GM23248 (cell line): ENCODE measurements at places on chromosomes 16 and 17. TPM values are rescaled to one million over a fixed set of nuclear protein-coding genes. Genes with fewer than 3 reads are reported as not detected.
A peak's percentile ranks its signal among the peaks of the same experiment; 100 is the strongest.

GRCh38 chr16:50941681-50942080 lies 199.8 kb downstream of the CYLD start:
- DNase-seq, result no peak

Gene CACNG1
- total RNA-seq, result not detected in 2 replicates

DNA sequence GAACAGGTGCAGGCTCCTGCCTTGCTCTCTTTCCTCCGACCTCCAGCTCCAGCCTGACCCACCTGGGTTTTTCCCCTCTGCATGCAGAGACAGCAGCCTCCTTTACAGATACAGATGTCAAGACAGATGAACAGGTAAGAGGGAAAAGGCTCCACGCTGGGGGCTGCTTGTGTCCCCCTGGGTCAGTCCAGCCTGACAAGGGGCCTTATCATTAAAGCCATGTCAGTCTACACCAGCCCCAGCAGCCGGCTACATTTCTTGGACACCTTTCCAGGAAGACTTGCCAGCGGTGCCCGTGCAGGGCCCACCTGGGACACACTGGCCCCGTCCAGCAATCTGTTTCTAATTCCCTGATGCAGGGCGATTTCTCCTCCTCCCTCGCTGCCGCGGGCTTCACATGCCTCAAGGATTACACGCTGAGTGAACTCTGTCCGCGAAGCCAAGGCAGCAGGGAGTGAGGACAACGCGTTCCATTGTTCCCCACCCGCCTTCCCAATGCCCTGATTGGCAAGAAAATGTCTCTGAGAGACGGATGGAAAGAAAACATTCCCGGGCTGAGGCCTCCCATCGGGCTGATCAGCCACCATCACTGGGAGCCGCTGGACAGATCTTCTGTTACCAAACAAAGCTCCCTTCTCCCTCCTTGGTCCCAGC lies 184.7 kb downstream of the C16orf95 start:
- DNase-seq, result peak; percentile 81

- no peak for DNase-seq
Measured at GRCh38 chr16:5884996-5885395, 787.4 kb upstream of the EEF2KMT start.

DNA sequence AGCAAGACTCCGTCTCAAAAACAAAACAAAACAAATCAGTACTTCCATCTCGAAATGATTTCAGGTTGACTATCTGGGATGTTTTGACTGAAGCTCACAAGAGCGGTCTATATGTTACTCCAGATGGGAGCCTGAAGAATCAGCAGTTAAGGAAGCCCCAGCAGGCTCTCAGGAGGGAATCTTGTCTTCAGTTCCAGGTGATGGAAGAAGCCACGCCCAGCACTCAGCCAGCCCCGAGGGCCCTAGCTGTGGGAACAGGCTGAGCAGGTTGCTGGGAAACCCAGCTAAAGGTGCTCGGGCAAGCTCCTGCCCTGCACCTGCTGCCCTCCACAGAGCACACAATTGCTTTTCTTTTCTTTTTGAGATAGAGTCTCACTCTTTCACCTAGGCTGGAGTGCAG lies 32.4 kb downstream of the WIPI1 start:
- no peak for DNase-seq

Gene NPTX1
- total RNA-seq, result 0.25 and 1.1 TPM in 2 replicates

Gene TNK1
- 0.43 and 2.7 TPM in 2 replicates for total RNA-seq

- DNase-seq, result no peak
Measured at GRCh38 chr17:40025991-40026815, 11.0 kb downstream of the CSF3 start.

DNA sequence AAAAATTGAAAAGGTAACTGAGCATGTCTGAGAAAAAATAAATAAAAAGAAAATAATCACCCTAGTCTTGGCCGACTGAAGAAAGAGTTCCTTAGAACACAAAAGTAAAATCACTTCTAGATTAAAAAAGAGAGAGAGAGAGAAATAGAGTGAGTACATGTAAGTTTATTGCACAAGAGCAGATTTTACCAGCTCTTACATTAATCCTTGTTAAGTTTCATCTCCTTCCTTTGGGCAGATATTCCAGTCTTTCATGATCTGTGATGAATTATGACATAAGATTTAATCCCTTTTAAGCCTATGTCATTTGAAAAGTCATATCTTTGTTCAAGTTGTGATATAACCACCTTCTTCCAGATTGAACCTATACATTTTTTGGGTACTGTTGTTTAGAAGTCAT lies 54.8 kb downstream of the NFAT5 start:
- peak; percentile 29 for DNase-seq

Gene KRTAP4-9
- total RNA-seq, result not detected in 2 replicates

Gene SLC5A2
- total RNA-seq, result not detected in 2 replicates

Gene NPIPA8
- total RNA-seq, result 12.6 TPM in 1 of 2 replicates, not detected in the other

GRCh38 chr17:43774304-43775250 lies 4.2 kb downstream of the DUSP3 start:
- no peak for DNase-seq

DNA sequence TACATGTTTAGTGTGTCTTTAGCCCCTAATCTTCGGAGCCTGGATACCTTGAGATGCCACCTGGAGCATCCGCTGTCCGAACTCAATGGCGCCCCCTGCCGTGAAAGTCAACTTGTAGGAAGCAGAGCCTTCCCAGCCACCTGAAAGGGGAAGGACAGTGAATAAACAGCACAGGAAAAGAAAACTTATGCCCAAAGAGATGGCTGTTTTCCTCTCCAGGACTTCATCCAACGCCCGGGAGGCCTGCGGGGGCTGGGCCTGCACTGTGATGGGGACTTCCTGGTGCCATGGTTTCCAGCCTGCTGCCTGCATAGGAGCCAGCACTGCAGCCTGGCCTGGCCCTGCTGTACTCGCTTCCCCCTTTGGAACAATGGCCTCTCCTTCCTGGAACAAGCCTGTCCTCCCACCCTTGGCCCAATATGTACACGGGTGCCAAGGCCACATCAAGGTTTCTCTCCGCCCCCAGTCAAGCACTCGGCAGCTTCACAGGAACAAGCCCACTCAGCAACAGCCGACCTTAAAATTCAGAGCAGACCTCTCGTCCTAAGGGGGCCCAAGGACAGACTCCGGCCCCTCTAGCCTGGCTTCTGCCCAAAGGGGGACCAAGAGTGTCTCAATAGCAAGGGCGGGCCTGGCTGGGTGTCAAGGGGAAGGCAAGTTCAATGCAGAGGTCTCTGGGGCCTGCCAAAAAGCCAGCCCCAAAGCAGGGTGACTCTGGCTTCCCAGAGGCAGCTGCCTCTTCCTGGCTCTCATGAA lies 4.5 kb upstream of the UNC13D start:
- DNase-seq, result peak; percentile 57

Gene FOXN1
- total RNA-seq, result not detected in 2 replicates

DNA sequence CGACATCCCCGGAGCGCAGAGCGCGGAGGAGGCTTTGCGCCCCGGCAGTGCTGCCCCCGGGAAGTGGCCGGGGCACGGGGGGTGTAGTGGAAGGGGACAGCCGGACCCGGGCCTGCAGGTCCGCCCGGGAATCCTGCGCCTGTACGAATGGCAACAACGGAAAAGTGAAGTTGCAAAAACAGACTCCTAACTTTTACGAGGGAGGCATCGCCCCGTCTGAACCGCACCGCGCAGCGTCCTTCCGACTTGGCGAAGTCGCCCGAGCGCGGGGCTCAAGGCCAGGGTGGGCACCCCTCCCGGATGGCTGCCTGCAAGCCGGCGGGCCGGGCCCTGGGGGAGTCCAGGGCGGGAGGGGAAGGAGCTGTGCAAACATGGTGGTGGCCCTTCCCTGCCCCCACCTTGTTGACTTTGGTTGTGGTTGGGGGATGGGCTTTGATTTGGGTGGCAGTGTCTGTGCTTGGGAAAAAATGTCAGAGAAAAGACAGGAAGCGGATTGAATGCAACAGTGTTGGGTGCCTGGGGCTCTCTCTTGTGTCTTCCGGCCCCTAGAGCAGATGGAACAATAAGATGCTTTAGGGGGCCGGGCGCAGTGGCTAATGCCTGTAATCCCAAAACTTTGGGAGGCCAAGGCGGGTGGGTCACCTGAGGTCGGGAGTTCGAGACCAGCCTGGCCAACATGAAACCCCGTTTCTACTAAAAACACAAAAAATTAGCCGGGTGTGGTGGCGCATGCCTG lies 675 bp downstream of the RNF213 start:
- DNase-seq, result peak; percentile 76

GRCh38 chr16:48354877-48355855 lies 30.0 kb downstream of the SIAH1 start:
- DNase-seq, result no peak

GRCh38 chr17:41467561-41467960 lies 375 bp upstream of the KRT32 start:
- peak; percentile 56 for DNase-seq
